ENCODE measurements at places on chromosomes 6 and 20. TPM values are rescaled to one million over a fixed set of nuclear protein-coding genes. Genes with fewer than 3 reads are reported as not detected.

DNA sequence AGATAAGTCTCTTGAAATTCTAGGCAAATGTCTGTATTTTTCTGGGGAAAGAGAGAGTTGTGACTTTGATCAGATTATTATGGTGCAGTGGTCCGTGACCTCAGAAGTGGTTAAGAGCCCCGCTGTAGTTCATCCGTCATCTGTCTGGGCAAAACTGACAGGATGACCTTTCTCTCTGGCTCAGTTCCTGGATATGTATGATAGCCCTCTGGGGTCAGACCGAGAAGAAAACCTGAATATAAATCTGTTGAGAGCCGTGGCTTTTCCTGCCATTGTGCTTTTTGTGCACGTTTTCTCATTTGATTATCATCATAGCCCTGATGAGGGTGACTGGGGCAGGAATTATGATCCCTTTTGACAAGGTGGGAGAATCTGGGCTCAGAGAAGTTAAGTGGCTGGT is 26.5 kb downstream of the GHRH start:
- DNase-seq, result no peak

GRCh38 chr6:90274451-90275030 is 22.1 kb downstream of the BACH2 start:
- no peak for DNase-seq

DNA sequence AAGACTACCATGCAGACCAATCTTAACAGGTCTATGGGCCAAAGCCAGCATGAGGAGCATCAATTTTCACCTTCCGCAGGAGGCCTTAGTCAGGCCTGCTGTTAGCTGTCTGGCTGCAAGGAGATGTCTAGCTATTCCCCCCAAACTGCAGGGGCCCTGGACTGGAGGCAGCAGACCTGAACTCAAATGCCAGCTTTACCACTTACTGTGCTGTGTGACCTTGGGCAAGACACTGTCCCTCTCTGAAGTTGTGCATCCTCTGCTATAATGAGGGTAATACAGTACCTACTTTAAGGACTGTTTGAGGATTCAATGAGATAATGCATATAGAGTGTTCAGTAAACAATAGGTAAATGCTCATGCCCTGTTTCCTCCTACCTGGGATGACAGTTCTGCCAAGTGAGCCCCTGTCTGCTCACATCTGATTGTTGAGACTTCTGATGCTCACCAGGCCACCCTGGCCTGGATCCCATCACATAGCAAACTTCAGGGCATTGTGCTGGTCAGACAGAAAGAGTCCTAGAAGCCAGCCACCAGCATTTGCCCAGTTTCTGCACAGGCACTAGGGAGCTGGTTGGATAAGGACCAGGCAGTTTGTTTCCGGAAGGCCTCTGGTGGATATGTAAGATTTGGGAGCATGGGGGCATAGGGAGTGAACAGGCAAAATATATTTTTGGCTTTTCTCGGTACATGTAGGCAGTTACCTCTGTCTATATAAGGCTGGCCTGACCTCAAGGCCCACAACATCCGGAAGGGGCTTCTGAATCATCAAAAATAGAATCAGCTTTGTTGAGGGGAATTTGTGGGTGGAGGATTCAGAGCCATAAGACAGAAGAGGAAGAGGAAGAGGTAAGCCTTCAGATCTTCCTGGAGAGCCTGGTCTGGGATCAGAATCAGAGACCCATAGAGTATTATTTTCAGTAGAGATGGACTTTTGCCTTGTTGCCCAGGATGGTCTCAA is 2.3 kb upstream of the OCSTAMP start:
- no peak for DNase-seq

DNA sequence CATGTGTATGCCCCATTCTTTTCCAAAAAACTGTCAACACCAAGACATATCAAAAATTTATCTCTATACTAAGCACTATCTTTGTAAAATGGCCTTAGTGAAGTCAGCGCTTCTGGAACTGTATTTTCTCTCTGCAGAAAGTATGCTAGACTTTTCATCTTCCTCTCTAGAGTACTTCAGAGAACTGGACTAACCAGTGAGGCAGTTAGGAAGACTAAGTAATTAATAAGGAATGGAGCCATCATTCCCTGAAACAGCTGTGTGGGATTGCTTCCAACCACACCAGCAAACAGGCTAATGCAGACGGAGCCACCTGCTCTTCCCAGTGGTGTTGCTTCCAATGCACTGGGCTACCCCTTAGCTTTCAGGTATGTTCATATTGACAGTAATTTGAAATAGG is 169.1 kb upstream of the FUT9 start:
- DNase-seq, result no peak

Gene C20orf144
- total RNA-seq, result 0.63 TPM

Gene COL19A1
- total RNA-seq, result not detected

Gene HLA-DPB1
- 14.9 TPM for total RNA-seq

GRCh38 chr20:23410916-23411695 is 10.2 kb downstream of the NAPB start:
- peak; percentile 26 for DNase-seq

DNA sequence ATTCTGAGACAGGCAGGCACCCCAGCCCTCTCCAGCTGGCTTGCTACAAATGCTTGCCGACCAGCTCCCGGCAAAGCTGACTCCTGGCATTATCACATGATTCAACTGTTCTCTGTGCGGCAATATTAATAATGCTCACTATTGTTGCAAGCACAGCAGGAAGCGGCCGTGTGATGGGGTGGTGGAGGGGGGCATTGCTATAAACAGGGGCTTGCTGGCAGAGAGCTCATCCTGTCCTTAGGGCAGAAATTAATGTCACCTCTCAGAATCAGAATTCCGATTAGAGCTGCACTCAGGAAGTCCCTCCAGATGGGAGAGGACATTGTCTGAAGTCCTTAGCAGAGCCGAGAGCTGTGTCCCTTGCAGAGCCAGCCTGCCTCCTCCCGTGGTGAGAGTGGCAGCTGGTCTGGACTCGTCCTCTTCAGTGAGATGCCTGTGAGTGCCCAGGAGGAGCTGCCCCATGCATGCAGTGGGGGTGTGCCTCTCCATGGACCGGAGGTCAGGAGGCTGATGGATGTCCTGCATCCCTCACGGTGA is 162.5 kb downstream of the CDH4 start:
- no peak for DNase-seq

Gene SLC17A3
- not detected for total RNA-seq

GRCh38 chr6:39769012-39769411 is 23.2 kb upstream of the DAAM2 start:
- DNase-seq, result no peak

DNA sequence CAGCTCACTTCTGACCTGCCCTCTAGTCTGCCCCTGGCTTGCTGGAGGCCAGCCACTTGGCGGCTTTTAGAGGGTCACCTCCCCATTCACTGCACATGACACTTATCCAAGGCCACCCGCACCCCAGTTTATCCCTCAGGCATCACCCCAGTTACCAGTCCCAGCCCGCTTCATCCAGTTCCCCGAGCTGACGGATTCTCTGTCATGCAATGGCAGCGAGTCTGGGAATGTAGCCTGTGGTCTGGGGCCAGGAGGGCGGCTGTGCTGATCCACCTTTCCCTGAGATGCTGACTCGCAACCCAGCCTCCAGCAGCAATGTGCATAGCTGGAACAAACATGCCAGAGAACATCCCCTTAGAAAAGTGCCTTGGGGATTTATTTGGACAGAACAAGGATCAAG is 25.8 kb downstream of the SYNDIG1 start:
- no peak for DNase-seq

DNA sequence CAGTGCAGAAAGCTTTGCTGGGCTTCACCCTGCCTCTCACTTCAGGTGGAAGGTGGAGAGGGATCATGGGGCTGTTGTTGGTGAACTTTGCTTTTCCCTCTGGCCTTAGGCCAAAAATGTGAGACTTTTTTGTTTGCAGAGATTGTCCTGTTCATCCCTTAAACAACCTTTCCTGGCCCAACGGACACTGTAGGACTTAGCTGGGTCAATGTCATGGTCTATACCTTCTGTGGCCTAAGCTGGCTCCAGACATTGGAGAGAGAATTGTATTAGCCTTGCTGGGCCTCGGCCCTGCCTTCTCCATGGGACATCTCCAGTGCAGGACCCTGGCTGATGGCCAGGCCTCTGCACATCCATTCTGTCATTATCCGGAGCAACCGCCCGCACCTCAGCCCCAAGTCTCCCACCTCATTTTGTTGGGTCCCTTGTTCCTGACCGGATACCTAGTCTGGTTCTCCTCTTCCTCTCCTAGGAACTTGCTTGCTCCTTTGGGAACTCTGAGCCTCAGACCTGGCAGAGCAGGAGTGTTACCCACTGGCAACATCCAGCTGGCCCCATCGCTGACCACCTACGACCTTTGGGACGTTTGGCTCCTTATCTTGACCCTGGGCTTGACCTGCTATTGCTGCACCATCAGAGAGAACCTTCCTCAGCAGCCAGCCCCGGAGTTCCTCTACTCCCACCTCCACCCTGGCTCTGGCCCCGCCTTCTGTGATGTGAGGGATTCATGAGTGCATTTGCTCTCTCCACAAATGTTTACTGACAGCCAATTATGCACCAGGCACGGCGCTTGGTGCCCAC is 128.2 kb downstream of the BANF2 start:
- DNase-seq, result no peak

Gene CCN2
- 397 TPM for total RNA-seq

Gene EHMT2
- total RNA-seq, result 41.5 TPM

GRCh38 chr20:924639-925038 is 8.5 kb upstream of the ANGPT4 start:
- no peak for DNase-seq

- DNase-seq, result no peak
These were observed 837 bp upstream of the MAD2L1BP start for GRCh38 chr6:43634702-43635303.

All from GM23248 (cell line).